ENCODE measurements at places on chromosomes 5 and 9.

DNA sequence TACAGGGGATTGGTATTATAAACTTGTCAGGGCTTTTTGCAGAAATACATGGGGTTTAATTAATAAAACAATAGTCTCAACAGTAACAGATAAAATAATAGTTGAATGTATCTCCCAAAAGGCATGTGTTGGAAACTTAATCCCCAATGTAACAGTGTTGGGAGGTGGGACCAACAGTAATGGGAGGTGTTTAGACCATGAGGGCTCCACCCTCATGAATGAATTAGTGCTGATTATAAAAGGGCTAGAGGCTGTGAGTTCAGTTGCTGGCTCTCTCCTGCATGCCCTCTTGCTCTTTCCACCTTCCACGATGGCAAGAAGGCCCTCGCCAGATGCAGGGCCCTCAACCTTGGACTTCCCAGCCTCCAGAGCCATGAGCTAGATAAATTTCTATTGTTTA is 56.3 kb downstream of the STK10 start:
- no peak for DNase-seq

DNA sequence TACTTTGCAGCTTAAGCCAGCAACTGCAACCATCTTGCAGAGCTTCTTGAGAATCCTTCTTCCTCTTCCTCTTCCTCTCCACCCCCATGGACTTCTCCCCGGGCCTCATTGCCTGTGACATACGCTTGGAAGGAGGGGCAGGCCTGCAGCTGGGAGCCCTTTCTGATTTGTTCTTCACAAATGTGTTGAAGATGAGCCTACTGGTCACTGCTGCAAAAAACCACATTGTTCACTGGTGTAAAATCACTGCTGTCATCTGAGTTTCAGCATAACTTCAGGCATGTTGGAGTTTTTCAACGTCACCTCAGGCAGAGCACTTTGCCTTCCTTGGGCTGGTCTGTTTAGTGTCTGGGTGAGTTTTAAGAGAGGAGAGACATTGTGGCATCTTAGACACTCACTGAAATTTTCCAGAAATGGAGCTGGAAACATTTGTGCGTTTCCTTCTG is 7.9 kb downstream of the TJP2 start:
- peak; percentile 85 for DNase-seq

DNA sequence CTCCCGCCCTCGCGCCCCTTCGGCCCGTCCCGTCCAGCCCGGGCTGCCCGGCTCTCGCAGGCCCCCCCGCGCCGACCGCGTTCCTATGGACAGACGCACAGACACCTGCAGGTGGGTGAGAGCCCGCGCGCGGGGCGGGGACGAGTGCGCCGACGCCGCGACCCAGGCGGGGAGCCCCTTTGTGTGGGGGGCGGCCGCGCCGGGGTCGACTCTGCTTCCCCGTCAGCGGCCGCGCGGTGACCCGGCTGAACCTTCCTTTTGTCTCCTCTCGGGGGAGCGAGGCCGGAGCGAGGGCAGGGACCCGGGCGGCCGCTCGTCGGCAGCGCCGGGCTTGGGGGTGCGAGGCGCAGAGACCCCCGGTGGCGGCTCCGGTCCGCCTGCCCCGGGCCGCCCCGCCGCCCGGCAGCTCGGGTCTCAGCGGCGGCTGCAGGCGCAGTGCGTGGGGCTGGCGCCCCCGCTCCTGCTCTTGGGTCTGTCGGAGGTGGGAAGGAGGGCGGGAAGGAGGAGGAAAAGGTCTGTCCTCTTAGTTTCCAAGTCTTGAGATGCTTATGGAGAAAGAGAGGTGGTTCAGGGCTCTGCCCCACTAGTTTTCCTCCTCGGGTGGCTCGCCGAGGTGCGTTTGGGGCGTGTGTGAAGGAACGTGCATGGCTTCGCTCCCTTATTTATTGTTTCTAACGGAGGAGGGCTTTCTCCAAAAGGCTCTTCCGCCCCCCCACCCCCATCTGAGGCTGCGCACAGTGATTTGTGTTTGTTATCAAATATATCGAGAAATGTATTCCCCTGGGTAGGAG is 576 bp downstream of the KIAA1958 start:
- DNase-seq: peak; percentile 54

DNA sequence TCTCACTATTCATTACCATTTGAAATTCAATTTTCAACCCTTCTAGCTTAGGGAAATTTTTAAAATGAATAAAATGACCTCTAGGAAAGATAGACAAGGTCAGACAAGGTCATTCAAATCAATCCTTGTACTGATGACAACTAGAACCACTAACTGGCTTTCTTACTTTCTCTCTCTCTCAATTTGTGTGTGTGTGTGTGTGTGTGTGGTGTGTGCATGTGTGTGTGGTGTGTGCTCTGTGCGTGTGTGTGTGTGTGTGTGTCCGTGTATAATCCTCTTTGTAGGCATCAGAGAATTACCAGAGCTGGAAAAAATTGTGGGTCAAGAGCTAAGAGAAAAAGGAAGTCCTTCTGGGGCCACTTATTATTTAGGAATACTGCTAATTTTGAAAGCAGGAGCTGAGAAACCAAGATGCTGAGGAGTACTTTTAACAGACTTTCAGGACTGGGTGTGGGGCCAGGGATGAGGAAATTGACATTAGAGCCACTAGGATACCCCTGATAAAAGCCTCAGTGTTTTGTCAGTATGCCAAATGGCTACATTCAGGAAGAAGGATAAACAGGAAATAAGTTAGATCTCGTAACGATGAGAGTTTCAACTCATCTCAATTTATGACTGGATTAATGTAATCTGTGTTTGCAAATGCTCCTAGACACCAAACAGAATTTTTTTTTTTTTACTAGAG is 723.3 kb downstream of the CETN3 start:
- DNase-seq: no peak

DNA sequence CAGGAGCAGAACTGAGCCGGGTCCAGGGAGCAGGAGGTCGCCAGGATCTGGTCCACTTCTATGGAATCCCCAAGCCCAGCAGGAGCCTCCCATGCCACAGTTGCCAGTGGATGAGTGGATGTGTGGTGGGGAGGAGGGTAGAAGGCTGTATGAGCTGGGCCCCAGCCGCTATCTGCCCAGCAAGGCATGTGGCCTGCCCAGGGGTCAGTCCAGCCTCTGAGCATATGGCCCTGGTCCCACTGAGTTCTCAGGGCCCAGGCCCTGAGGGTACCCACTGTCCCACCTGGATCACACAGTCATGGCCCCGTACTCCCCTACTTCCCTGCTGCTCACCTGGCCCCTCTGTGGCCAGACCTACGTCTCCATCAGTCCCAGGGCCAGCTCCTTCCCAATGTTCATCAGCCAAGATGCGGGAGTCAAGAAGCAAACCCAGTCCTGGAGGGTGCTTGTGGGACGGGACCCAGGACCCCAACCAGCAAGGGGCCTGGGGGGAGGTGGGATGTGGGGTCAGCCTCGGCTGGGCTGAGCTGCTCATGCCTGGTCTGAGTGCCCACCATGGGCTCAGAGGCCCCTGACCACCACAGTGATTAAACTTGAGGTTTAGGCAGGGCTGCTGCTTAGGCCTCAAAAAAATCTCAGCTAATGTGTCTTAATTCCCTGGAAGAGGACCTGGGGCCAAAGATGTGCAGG is 152.7 kb downstream of the COL23A1 start:
- no peak for DNase-seq

DNA sequence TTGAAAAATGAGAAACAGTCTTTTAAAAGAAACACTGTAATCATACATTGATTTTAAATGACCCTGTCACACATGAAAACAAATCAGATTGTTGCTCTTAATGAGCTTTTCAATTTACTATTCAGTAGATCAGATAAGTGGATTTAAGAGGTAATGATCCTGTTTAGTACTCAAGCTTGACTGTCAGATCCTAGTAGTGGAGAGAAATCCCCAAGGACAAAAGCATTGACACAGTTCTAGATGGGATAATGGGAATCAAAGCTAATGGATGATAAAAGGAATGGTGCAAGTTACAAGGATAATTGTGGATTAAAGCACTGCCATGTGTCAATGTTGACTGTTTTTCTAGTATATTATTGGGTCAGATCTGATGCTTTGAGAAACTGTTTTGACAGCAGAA is 142.3 kb upstream of the TLX3 start:
- DNase-seq: no peak

GRCh38 chr5:69238760-69239251 is 4.1 kb downstream of the CDK7 start:
- DNase-seq: no peak

DNA sequence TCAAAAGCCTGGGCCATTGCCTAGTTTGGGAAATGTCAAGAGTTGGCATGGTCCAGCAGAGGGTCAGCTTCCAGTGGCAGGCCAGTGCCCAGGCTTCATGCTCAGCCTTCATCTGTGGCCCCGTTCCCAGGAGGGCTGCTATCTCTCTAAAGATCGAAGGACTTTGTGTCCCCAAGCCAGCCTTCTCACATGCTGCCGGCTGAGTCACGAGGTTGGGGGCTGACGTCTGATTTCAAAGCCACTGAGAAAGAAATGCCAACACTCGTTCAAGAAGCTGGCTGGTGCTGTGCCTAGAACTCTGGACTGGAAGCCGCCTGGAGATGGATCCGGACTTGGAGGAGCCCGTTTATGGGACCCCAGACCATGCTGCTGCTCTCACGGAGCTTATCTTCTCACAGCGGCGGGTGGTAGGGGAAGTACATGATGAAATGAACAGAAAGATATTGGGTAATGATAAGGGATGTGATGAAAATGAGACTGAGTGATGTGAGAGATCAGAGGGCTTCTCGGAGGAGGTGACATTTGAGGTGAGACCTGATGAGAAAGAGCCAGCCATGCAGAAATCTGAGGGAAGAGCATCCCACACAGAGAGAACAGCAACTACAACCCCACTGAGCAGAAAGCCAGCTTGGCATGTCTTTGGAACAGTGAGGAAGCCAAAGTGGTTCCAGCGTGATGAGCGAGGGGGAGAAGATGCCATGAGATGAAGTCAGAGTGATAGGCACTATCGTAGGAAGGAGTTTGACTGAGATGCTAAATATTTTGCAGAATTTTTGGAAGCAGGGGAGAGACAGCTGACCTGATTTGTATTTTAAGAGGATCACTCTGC is 54.9 kb upstream of the BOD1 start:
- peak; percentile 86 for DNase-seq

DNA sequence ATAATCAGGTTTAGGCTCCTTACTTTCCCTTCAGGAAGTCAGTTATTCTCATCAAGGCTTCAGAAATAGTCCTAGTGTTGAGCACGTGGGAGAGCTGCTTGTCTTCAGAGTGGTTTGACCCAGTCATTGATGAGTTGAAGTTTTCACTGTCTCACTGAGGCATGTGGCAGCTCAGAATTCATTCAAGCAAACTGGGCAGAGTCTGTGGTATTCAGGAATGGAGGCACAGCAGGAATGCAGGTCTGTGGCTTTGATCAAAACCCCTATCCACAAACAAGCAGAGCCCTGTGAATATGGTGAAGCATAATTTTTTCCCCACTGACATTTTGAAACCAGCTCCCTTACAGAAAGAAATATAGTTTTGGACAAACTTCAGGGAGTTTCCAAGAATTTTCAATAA is 207.3 kb downstream of the CD180 start:
- no peak for DNase-seq

- DNase-seq: no peak
Observed at GRCh38 chr5:82789095-82789494, 288.1 kb downstream of the TMEM167A start.

DNA sequence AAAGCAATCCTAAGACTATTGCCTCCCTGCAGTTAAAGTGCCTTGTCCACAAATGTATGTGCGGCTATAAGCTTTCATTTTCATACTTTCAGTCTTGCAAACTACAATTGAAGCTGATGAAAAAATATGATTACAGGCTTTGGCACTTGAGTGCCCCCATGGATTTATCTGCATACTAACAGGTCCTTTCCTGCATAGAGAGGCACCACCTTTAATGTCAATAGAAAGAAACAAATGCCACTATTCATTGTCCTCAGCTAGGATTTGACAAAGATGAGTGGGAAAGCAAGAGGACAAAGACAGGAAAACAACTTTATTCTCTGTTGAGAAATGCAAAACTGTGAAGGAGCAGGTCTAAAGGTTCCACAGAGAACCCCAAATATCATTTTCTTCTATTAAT is 125.7 kb upstream of the PTGER4 start:
- no peak for DNase-seq

- no peak for DNase-seq
Observed at GRCh38 chr5:113902917-113903660, 389.6 kb downstream of the YTHDC2 start.

GRCh38 chr5:161414896-161415295 is 131.6 kb downstream of the GABRB2 start:
- DNase-seq: no peak

DNA sequence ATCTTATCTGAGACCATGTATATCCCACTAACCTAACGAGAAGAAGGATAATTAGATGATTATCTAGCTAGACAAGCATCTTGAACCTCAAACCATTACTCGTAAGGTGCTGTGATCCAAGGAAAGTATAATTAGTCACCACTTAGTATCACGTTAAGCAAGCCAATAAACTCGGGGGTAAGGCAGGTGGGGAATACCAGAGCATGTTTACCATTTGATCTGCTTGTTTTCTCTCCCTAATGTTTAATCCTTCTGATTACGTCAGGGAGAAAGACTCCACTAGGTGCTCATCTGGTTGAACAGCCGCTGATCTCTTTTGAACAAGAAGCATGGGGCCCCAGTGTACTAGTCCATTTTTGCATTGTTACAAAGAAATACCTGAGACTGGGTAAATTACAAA is 69.9 kb upstream of the SLC1A1 start:
- DNase-seq: no peak

DNA sequence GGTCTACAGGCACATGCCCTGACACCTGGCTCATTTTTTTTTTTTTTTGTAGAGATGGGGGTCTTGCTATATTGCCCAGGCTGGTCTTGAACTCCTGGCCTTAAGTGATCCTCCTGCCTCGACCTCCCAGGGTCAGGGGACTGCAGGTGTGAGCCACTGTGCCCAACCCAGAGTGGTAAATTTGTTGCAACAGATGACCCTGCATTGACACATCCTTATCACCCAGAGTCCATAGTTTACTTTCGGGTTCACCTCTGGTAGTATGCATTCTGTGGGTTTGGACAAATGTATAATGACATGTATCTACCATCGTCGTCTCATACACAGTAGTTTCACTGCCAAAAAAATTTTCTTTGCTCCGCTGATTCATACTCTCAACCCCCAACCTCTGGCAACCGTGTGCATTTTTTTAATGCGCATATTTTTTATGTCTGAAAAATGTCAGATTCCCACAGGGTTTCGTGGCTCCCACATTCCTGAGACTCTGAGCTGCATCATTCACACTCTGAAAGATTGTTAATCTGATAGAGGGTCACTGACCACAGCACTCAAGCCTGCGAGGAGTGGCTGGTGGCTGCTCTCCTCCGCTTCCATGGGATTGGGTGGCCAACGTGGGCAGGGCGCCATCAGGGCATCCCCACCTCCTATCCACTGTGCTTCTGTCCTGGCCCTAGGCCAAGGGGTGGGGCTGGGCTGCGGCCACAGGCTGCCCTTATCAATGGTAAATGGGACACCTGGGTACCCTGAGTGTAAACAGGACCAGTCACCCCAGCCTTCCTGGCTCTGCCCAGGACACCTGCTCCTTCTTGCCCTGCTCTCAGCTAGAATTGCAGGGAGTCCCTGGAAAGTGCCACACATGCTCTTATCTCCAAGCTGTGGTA is 9.6 kb downstream of the NDST1 start:
- DNase-seq: no peak

All from globus pallidus (tissue), 1 donor.